ENCODE measurements at places on chromosomes 3 and 15. TPM values are rescaled to one million over a fixed set of nuclear protein-coding genes. Genes with fewer than 3 reads are reported as not detected.

DNA sequence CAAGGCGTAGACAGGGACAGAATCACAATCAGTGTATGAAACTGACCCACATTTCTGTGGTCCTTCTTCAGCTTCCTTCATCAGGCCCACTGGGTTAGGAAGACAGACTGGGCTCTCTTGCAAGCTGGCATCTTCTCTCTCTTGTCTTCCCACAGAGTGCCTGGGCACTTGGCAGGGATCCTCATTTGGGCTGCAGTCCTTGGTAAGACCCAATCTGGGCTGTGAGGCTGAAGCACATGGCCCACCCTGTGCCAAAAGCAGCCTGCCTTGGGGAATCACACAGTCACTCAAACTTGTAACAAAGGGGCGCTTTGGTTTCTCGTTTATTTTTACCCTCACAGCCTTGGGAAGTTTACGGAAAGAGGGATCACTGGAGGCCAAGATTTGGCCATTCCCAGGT lies 8.2 kb upstream of the EPHB3 start:
- DNase-seq: no peak

- DNase-seq: no peak
Observed at GRCh38 chr15:62853114-62853840, 189.3 kb upstream of the TPM1 start.

The SST gene
- not detected for total RNA-seq

DNA sequence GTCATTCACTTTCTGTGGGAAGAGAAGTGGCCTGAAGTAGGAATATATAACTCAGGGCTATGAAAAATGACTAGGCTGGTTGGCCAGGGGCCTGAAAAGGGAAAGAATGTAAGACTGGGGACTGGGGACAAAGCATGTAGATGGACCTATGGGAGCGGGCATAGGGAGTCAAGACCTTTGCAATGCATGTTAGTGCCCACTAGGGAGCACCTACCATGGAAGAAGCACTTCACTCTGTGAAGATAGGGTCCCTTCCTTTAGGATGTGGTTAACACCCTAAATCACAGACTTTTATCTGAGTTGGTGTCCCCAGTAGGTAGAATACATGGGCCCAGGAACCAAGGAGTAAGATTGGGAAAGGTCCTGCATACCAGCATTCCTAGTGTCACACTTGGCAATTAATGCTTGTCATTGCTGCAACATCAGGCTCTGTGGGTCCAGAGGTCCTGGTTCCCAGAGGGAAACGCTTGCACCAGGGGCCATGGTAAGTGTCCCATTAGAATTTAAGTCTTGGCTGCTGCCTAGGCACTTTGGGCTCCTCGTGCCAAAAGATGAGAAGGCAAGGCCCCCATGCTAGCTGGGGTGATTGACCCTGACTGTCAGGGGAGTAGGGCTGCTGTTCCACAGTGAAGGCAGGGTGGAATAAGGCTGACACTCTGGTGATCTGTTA lies 79.6 kb downstream of the CRYGS start:
- no peak for DNase-seq

GRCh38 chr3:17442332-17443049 lies 299.9 kb downstream of the TBC1D5 start:
- DNase-seq: no peak

- peak; percentile 58 for DNase-seq
Observed at GRCh38 chr3:180265551-180265950, 228.8 kb upstream of the PEX5L start.

DNA sequence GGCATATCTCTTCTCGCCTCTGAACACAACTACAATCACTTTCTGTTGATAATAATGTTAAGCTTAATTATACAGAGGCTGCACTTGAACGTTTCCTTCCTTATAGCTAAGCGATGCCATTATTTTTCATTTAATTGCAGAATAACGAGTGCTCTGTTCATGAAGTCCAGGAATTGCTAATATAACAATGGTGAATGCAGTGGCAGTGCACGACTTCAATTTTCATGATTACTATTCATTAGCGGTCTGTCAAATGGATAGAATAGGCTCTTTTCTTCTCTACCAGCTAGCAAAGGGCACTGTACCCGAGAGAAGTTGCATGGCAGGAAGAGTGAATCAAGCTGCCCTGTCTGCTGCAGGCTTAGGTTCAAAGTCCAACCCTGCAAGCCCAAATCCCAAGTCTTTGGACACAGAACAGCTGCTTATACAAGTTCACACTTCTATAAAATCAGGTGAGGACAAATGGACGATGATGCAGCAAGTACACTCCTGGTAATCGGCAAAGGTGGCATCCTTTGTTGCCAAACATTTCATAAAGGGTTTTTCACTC lies 75.6 kb downstream of the PDZRN3 start:
- no peak for DNase-seq

- DNase-seq: no peak
Observed at GRCh38 chr3:170083343-170083742, 45.5 kb downstream of the GPR160 start.

- DNase-seq: peak; percentile 66
Observed at GRCh38 chr3:143885780-143886427, 37.6 kb upstream of the SLC9A9 start.

The USP8 gene
- total RNA-seq: 33.2 TPM

The SLCO2A1 gene
- total RNA-seq: not detected

The VEPH1 gene
- total RNA-seq: 91.1 TPM

The GAP43 gene
- total RNA-seq: 1.00 TPM

The SLMAP gene
- total RNA-seq: 48.0 TPM

- DNase-seq: no peak
Observed at GRCh38 chr3:161093895-161094294, 11.3 kb downstream of the B3GALNT1 start.

The CMTM7 gene
- total RNA-seq: 57.9 TPM

The PCLAF gene
- 52.0 TPM for total RNA-seq

Measured in HT1080 (cell line).